SK-N-SH treated with all-trans-retinoic acid at 6 μM for 48 hours (cell line): ENCODE measurements at places on chromosomes 4 and X.

DNA sequence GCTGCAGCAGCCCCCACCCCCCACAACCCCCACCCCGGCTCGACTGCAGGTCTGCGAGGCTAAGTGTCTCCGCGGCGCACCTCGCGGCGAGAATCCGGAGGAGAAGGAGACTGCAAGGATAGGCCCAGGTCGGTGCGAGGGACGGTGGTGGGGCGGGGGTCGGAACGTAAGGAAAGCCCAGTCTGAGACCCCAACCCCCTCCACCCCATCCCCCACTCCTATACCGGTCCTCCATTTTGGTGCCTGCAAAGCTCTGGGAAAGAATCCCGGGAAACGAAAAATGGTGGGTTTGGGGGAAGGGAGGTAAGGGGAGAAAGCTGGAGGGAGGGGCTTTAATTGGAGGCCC lies 614 bp downstream of the BEX3 start:
- ATAC-seq, result peak; percentile 62

DNA sequence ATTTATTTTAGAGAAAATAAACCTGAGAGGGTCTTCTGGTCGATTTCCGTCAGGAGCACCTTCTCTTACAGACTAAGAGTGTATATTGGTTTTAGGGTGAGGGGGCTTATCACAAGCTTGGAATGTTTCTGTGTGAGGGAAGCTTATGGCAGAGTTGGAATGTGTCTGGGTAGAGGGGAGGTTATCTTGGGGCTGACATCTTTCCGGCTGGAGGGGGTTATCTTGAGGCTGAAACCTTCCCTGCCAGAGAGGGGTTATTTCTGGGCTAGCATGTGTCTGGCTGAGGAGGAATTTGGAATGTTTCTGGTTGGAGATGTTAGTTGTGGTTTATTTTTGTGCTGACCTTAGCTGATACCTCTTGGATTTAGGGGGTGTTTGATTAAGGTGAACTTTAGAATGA lies 1312.1 kb downstream of the ADGRL3 start:
- no peak for ATAC-seq

DNA sequence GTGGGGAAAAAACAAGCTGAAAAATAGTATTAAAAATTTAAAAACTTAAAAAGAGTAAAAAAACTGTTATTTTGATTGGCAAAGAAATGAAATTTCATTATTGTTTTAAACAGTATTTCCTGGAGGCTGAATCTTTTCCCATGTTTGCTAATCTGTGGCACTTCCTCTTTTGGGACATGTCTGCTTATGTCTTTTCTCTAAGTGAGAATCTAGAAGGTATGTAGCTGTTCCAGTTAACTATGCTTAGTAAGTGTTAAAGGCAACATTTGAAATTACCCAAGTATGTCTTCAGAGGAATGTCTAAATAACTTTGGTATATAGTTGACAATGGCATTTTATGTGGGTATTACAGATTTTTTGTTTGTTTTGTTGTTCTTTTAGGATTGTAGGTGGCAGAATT lies 81.6 kb upstream of the TBC1D9 start:
- no peak for ATAC-seq

GRCh38 chr4:48046059-48046458 lies 29.5 kb downstream of the NIPAL1 start:
- no peak for ATAC-seq

DNA sequence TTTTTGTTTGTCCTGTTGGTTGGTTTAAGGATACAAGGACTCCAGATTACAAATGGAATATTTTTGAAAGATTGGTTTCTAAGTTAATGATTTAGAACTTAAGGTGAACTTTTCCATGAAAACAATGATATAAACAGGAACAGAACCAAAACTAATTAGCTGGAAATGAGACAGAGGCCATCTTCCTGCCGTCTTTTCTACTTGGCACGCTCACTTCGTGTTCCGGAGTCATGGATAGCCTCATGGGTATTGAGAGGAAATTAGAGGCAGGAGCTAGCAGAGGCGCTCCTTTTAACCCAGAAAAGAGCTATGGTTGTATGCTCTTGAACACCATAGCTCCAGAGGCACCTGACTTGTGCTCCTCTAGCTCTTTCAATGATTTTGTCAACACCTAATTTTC lies 2.4 kb downstream of the FAM241A start:
- ATAC-seq, result no peak

- no peak; the same call in 2 of the 3 replicates for ATAC-seq
Observed at GRCh38 chrX:118370921-118371624, 25.2 kb downstream of the WDR44 start.

DNA sequence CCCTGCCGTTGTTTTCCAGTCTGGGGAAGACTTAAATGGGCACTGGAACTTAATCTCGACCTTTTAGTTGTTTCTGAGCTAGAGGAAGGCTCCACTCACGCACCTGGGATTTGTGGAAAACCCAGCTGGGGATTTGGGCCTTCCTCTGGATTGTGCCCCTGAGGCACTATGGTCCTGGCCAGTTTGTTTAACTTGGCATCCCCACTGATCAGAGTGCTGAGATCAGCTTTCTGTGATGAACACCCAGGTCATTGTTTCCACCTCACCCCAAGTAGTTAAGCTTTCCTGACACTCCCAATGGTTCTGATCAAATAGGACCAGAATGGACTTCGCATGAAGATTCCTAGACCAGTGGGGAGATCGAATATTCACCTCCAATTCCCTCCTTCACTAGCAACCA lies 20.5 kb upstream of the NAP1L5 start:
- ATAC-seq, result no peak

GRCh38 chrX:110568441-110568840 lies 209.8 kb downstream of the RTL9 start:
- no peak for ATAC-seq

GRCh38 chr4:186095406-186095805 lies 9.1 kb upstream of the FAM149A start:
- no peak; the same call in 2 of the 3 replicates for ATAC-seq

DNA sequence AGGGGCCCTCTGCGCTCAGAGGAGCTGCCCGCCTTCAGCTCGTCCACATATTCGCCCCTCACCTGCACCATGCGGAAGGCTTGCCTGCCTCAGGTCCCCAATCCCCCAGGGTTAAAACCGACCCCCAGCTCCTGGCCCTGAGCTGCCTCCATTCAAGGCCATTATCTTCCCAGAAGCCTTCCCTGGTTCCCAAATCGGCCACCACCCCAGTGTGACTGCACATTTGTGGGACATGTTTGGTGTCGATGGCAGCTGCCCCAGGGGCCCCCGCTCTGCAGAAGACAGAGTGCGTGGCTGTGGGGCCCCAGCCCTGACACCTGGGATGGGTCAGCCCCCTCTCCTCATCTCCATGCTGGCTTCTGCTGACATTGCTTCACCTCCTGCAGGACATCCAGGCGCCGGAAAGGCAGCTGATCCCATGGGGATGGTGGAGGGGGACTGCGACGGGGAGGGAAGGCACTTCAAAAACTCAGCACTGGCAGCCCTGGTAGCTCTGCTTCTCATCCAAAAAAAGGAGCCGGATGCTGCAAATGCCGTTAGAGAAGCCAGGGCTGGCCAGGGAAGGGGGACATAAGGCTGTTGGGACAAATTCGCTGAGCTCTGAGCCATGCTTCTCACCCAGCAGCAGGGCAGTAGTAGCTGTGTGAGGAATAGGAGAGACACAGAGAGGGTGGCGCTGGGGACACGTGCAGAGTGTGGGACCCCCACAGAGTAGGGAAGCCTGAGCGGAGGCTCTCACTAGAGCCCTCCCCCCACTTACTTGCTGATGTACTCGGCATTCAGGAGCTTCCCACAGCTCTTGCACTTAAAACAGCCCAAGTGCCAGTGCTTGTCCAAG lies 78.5 kb downstream of the ABLIM2 start:
- no peak for ATAC-seq

DNA sequence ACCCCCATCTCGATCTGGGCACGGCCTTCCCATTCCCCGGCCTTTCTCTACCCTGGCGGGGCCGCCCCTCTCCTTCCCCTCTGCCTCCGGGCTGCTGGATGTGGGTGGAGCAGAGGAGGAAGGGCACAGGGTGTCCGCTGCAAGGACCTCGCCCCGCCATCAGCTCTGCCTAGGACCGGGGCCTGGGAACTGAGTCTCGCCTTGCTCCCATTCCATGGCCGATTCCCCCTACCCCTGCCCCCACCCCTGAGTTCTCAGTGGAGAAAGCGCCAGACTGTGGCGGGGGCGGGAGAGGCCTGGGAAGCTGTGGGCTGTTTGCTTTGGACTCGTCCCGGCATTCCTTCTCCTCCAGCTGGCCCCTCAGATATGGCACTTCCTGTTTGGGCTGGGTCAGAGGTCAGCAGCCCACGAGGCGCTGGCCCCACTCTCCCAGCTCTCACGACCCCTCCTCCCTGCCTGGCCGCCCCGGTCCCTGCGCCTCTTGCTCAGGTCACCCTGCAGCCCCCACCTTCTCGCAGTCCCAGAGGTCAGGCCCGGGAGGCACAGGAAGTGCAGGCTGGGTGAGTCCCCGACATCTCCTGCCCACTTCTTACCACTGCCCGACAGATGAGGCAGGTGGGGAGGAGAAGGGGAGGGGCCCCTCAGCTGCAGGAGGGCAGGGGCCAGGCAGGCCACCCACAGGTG lies 6.4 kb upstream of the BGN start:
- ATAC-seq, result peak; percentile 6

- no peak for ATAC-seq
Observed at GRCh38 chrX:13520351-13520750, 49.0 kb upstream of the EGFL6 start.

- ATAC-seq, result no peak
Observed at GRCh38 chrX:133362538-133362937, 52.8 kb downstream of the GPC4 start.

- ATAC-seq, result no peak
Observed at GRCh38 chr4:113394108-113394729, 344.8 kb downstream of the ANK2 start.

DNA sequence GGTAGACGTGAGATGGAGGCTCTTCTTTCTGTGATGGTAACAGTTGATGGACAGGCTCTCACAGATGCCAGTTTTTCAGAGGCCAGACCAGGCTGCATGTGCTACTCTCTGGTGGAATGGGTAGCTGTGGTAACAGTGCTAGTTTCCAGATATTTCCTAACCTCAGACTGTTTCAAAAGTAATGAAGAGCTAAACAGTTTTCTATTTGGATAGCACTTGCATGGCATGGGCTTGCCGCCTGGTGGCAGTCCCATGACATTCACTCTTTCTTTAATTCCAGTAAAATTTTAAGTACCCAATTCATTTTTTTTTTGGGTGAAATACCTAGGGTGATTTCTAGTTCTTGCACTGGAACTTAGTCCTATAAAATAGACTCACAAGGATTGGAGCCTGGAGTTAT lies 220.2 kb upstream of the MAD2L1 start:
- ATAC-seq, result no peak

- ATAC-seq, result peak; percentile 65
Observed at GRCh38 chrX:70998411-70999027, 67.6 kb upstream of the SLC7A3 start.

- ATAC-seq, result no peak
Observed at GRCh38 chr4:143140696-143141095, 44.0 kb upstream of the USP38 start.

- ATAC-seq, result no peak
Observed at GRCh38 chr4:38529189-38530115, 134.5 kb upstream of the KLF3 start.

DNA sequence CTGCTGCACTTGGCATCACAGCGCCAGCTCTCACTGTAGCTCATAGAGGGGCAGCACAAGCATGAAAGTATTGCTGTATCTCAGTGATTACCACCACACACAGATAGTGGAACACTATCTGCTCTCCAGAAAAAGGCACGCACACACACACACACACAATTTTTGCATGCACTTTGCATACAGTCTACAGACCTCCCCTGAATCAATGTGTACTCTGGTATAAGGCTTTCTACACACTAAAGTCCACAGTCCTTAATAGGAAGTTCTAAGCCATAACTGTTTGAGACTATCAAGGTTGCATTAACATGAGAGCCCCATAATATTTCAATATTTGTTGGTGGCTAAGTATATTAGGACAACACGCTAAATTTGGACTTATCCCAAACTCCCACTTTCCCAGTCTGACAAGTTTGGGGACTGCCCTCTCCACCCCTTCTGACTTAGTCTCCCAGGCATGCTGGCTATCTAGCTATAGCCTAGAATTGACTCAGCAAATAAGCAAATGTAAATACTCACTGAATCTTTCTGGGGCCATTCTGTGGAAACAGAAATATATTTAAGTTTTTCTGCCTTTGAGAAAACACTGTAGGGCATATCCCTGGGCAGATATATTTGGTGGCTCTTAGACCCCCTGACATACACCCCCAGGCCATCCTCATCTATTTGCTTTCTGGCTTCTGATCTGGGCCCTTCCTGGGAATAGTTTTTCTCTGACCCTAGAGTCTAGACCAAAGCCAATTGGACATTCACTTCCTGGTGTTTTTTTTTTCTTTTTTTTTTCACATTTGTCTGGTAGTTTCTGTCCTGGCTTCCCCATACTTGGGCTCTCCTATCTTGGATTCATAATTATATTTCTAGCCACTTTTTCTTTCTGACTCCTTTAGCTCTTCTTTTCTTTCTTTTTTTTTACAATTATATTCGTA lies 36.4 kb upstream of the CT47C1 start:
- ATAC-seq, result no peak

DNA sequence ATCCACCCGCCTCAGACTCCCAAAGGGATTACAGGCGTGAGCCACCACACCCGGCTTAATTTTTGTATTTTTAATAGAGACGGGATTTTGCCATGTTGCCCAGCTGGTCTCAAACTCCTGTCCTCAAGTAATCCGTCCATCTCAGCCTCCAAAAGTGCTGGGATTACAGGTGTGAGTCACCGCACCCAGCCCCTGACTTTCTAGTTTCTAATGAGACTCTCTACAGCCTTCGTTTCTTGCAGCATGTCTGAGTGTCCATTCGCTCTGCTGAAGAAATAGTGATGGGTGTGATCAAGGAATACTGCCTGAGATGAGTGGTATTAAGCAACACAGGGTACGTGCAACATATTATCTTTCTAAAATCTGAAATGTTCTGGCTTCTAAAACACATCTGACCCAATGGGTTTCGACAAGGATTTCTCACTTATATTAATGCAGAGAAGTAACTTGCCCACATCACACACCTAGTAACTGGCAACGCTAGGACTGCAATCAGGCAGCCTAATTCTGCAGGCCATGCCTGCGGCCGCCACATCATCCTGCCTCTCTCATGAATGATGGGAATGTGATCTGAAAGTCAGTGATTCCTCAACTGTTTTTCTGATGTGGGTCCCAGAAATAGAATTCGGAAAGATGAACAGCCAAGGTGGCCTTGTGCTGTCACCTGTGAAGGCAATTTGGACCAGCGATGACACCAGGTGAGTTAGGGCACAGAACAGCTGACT lies 74.3 kb downstream of the RBM47 start:
- ATAC-seq, result no peak

DNA sequence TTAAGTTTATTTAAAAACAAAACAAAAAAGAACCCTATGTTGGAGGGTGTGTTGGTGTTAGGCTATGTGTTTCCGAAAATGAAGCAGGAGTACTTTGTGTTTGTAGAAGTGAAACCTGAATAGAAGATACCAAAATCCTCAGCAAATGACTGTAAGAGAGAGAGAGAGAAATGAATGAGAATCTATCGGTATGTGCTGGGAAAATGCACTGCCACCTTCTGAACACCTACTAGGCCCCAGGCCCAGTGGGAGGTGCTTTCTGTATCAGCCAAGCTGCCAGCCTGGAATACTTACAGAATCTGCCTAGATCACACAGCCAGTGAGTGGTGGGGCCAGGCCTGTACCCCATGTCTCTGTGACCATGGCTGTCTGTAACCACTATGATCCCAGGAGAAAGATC lies 14.9 kb upstream of the PIM2 start:
- ATAC-seq, result no peak
